ENCODE measurements at places on chromosomes 4 and X. TPM values are rescaled to one million over a fixed set of nuclear protein-coding genes. Genes with fewer than 3 reads are reported as not detected.

DNA sequence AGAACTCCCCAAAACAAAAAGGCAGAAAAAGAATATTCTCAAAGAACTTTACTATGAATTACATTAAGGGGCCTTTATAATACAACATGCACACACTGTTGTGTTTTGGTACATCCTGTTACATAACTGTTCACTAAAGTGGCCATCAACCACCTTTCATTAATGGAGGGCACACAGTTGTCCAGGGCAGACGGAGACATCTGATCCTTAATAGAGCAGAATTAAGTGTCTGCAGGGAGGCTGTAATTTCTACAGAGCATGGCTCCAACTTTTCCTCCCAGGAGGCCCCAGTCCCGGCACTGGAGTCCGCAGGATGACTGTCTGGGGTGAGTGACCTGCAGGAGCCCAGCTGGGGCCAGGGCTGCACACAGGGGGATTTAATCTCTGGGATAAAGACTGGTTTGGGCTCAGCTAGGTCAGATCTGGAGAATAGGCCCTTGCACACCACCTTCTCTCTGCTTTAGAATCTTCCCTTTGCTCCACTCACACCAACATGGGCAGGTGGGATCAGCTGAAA, 233.4 kb downstream of the MAML3 start:
- no peak overlapping the region for H3K4me3 ChIP-seq
- DNase-seq: no peak
- no peaks in the 10 kb centered on the region for H3K4me1 ChIP-seq
- peaks cover 36% of the 10 kb centered on the region for H3K27me3 ChIP-seq
- no peaks in the 10 kb centered on the region for H3K36me3 ChIP-seq
- H3K27ac ChIP-seq: no peak overlapping the region

DNA sequence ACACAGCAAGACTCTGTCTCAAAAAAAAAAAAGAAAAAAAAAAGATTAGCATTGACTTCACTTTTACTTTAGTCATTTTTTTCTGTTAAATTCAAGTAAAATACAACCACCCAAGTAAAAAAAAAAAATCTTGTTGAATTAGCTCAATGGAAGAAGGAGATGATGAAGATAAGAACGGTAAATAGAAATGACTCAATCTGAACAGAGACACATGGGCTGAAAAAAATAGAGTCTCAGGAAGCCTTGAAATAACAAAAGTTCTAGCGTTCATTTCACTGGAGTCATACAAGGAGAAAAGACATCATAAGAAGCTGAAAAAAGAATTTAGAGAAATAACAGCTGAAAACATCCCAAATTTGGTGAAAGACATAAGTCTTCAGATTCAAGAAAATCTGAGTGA, 75.5 kb downstream of the CASP3 start:
- H3K27ac ChIP-seq: no peak overlapping the region
- DNase-seq: no peak

Gene LONRF3
- 14.2 TPM for total RNA-seq

Gene GAGE13
- total RNA-seq: not detected

DNA sequence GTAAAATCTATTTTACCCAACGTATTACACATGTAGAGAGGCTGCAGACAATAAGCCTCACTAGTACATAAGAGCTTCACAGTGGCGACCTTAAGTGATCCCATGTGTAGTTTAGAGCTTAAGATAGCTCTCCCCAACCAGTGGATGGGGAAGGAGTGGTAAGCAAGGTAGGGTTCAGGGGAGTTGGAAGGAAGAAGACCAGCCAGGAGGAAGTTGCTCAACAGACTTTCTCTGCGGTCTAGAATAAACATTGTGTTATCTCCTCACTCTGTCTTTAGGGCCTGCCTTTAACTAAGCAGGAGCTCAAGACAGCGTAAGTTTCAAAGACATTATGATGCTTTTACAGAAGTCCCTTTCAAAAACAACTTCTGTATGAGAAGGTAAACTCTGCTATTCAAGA, 16.8 kb downstream of the MEPE start:
- no peak for DNase-seq
- no peak overlapping the region for H3K27ac ChIP-seq
- peaks cover 13% of the 10 kb centered on the region for H3K4me1 ChIP-seq
- H3K27me3 ChIP-seq: peaks cover 54% of the 10 kb centered on the region

DNA sequence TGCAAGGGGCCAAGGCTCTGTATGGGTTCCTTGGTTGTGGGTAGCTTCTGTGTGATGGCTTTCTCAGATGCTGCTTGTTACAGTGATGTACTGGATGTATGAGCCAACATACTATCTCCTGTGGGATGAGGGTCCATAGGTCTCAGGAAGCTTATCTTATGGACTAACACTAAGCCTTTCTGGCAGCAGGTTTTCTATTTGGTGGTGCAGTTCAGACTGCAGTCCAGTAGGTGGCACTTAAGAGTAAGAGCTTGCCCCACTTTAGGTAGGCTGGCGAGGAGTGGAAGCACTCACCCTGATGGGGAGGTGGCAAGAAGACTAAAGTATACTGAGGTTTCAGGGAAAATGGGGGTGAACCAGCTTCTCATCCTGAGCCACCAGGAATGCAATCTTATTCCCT, 306.7 kb upstream of the MAOA start:
- H3K27me3 ChIP-seq: no peaks in the 10 kb centered on the region
- no peak overlapping the region for H3K4me3 ChIP-seq
- peaks cover 2% of the 10 kb centered on the region for H3K36me3 ChIP-seq
- peaks cover 2% of the 10 kb centered on the region for H3K4me1 ChIP-seq

Gene SSX3
- not detected for total RNA-seq

DNA sequence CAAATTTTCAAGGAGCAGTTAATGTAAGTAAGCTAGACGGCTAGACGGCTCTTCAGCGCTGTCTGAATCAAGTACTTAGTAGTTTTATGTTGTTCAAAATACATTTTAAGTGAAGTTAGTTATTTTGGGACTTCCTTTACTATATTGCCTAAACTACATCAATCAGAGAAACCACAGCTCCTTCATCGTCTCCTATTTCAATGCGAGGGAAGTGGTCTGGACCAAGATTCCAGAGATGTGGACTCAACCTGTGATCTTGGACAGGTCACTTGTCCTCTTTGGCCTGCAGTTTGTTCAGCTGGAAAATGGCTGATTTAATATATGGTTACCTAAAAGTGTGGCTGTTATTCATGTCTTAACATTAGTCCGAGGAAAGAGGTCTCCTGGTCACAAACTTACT, 10.6 kb downstream of the ING2 start:
- H3K4me1 ChIP-seq: peaks cover 13% of the 10 kb centered on the region
- H3K27ac ChIP-seq: no peak overlapping the region
- H3K36me3 ChIP-seq: peaks cover 6% of the 10 kb centered on the region
- DNase-seq: no peak
- H3K27me3 ChIP-seq: no peaks in the 10 kb centered on the region
- H3K4me3 ChIP-seq: no peak overlapping the region

GRCh38 chr4:108168671-108169523, at the start of gene LEF1:
LEF1 (minus strand) TSS chr4:108168932; CDS start chr4:108167767, 1,165 bp downstream.
- H3K27me3 ChIP-seq: peaks cover 29% of the 10 kb centered on the region
- peak within 1 kb of the TSS; percentile 97 for H3K27ac ChIP-seq
- peak; percentile 47 for DNase-seq
- H3K4me3 ChIP-seq: peak within 1 kb of the TSS; percentile 98
- peaks cover 5% of the 10 kb centered on the region for H3K36me3 ChIP-seq
- H3K4me1 ChIP-seq: peaks cover 39% of the 10 kb centered on the region

DNA sequence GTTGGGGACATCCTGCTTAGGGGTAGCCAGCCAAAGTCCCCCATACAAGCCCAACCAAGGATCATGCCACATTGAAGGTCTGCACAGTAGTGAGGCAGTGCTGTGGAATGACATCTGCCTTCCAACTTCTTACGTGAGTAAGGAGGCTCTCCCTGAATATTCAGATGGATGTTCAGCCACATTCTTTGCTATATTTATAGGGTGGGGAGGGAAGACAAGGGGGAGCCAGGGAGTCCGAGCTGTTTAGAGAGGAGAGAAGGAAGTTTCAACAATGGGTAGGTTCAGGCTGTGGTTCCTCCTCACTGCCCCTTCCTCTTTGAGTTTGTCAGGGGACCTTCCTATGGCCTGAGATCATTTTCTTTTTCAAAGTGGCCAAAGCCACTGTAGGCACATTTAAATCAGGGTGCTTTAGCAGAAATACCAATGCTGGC, 29.8 kb downstream of the MSN start:
- peak overlapping the region; percentile 98 for H3K27ac ChIP-seq
- DNase-seq: no peak
- H3K36me3 ChIP-seq: peaks cover 3% of the 10 kb centered on the region
- peaks cover 45% of the 10 kb centered on the region for H3K4me1 ChIP-seq
- no peaks in the 10 kb centered on the region for H3K27me3 ChIP-seq
- H3K4me3 ChIP-seq: peak overlapping the region; percentile 78

- H3K4me3 ChIP-seq: no peak overlapping the region
- H3K36me3 ChIP-seq: no peaks in the 10 kb centered on the region
- no peaks in the 10 kb centered on the region for H3K27me3 ChIP-seq
- no peak overlapping the region for H3K27ac ChIP-seq
- no peaks in the 10 kb centered on the region for H3K4me1 ChIP-seq
Observed at GRCh38 chr4:123939621-123940020, 543.0 kb downstream of the SPRY1 start.

- H3K36me3 ChIP-seq: no peaks in the 10 kb centered on the region
- no peak for DNase-seq
- H3K27me3 ChIP-seq: no peaks in the 10 kb centered on the region
- no peaks in the 10 kb centered on the region for H3K4me1 ChIP-seq
- H3K27ac ChIP-seq: no peak overlapping the region
Observed at GRCh38 chr4:93144644-93145043, 683.9 kb upstream of the ATOH1 start.

DNA sequence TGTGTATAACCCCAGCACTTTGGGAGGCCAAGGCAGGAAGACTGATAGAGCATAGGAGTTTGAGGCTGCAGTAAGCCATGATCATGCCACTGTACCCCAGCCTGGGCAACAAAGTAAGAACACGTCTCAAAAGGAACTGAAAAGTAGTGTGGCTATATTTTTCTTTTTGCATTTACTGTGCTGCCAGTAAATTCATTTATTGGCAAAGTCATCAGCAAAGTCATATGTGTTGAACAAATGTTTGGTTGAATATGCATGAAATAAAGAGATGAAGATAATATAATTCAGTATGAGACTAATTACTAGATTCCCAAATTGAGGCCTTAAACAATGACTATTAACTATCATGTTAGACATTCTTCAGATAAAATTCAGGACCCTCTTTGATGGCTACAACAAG, 829.1 kb downstream of the PCDH7 start:
- no peak overlapping the region for H3K27ac ChIP-seq
- H3K36me3 ChIP-seq: no peaks in the 10 kb centered on the region
- H3K4me3 ChIP-seq: no peak overlapping the region
- no peaks in the 10 kb centered on the region for H3K4me1 ChIP-seq

DNA sequence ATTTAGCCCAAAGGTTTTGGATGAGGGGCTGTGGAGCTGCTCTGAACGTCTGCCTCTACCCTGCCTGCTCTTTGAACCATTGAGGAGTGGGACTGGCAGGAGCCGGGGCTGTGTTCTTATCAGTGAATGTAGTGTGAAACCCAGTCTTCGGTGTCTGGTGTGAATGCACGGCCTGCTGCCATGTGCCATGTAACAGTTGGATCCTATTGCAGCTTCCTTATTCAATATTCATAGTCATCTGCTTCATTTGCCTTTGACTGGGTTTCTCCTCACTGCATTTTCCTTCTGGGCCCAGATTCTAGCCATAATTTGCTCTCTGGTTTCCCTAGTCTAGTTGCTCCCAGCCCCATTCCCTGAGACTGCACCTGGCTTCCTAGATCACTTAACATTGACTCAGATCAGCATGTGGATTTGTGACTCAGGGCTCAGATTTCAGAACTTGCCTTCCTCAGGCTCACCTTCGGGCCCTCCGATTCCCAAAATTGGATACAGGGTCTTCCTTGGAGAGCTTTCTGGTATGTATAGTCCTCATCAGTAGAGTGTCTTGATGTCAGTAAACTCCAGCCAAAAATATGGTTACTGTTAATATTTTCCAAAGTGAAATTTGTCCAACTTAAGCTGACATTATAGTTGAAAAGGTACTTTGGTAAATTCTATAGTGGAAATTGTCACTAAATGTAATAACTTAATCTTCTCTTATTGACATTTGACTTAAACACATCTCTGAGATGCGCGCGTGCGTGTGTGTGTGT, 94.0 kb upstream of the DDIT4L start:
- no peak for DNase-seq
- H3K36me3 ChIP-seq: peaks cover 3% of the 10 kb centered on the region
- no peaks in the 10 kb centered on the region for H3K4me1 ChIP-seq
- H3K27me3 ChIP-seq: peaks cover 29% of the 10 kb centered on the region

DNA sequence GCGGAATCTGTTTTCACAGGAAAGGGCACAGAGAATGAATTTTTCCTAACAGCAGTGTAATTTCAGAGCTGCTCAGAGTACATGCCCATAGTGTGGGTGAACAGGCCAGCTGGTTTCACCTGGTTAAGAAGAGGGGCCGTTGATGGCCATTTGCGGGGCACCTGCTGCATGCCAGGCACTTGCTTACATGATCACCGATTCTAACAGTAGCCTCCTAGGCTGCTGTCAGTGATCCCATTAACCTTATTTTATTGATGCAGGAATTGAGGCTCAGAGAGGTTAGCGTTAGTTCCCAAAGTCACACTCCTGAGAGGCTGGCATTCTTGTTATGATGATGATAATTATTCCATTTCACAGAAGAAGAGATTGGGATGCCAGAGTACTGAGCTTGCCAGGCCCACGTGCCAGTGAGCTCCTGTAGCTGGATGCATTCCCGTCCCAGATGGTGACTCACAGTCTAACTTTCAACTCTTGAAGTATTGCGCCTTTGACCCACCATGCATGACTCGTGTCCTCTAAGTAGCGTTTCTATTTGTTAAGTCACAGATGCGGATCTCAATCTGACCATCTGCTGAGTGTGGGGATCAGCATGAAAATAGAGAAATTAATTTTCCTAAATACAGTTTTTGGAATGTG, 76.5 kb downstream of the PSAPL1 start:
- H3K27ac ChIP-seq: no peak overlapping the region
- H3K4me1 ChIP-seq: no peaks in the 10 kb centered on the region
- DNase-seq: no peak
- peaks cover 21% of the 10 kb centered on the region for H3K27me3 ChIP-seq
